ENCODE measurements at places on chromosomes 3 and 15.

DNA sequence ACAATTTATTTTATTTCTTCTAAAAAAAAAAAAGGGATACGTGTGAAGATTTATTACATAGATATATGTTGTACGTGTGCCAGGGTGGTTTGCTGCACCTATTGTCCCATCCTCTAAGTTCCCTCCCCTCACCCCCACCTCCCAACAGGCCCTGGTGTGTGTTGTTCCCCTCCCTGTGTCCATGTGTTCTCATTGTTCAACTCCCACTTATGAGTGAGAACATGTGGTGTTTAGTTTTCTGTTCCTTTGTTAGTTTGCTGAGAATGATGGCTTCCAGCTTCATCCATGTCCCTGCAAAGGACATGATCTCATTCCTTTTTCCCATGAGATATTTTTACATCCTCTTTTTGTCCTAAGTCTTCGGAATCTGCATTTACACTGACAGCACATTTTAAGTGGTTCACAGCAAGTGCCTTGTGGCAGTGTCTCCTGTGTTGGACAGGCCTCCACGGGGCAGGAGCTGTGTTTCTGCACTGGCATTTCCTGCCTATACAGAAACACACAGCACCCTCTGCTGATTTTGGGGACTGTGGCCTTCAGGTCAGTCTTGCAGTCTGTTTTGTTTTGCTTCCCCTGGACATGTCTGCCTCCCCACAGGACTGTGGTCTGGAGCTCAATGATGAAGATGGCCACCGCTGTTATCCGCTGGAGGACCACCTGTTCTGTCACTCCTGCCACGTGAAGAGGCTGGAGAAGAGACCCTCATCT lies 12.7 kb upstream of the SACM1L start:
- no peak for DNase-seq

GRCh38 chr15:70583006-70583405 lies 180.4 kb downstream of the UACA start:
- DNase-seq, result no peak

- DNase-seq, result no peak
These were observed 14.1 kb downstream of the SPSB4 start for GRCh38 chr3:141065258-141065657.

DNA sequence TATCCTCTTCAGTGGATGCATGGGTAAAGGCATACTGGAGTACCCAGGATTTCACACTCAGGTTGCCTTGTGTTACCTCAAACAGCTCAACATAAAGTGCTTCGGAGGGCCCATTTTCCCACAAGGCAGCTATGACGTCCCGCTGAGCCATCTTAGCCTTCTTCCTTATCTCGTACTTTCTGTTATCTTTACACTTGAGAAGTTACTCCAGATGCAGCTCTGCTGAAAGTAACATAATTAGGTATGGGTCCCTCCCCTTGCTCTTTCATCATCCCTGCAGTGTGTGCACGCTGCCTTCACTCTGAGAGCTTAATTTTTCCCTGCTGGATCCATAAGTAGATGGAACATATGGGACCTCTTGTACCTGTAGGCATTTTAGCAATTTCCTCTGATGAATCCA lies 410.3 kb downstream of the AGBL1 start:
- no peak for DNase-seq

DNA sequence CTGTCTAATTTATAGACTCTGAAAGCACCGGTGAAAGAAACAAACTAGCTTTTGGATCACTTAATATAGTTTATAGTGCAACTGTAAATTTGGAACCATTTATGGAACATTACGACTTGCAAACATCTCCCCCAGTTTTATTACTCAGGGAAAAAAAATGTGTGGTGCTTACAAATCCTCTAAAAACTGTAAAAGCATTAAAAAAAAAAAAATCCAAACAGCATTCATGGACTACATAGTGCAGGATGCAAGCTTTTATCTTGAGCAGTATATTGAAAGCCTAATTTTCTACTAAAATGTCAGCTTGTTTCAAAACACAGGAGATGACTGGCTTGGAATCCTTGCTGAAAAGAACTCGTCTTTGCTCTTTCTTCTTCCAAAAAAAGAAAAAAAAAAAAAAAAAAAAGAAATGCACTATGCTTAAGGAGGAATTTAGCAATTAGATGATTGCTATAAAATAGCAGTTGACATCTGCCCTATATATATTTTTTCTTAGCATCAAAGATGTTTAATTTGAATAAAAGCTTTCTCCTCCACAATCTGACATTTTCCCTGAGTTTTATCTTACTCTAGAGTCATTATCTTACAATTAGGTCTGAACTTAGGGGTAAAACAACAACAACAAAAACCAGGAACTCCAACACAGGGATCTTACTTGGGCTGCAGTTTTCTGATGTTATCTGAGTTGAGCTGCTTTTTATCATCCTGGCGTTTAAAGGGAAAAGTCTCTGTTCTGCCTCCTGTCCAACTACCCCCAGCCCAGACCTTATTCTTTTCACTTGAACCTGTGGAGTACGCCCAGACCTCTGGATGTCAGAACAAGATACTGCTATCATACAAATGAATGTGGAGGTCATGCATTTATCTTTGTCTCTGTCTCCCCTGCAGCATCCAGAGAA lies 62.6 kb upstream of the PDZRN3 start:
- no peak for DNase-seq

- DNase-seq, result peak; percentile 39
These were observed 22.0 kb upstream of the FAM3D start for GRCh38 chr3:58688574-58688973.
